ENCODE measurements at places on chromosomes 16 and 17.

GRCh38 chr17:66441101-66441661, 138.8 kb downstream of the PRKCA start:
- DNase-seq: no peak

GRCh38 chr17:16593356-16594102, 24.5 kb upstream of the ZNF287 start:
- no peak for DNase-seq

GRCh38 chr17:2972749-2973148, 90.7 kb downstream of the OR1D5 start:
- no peak for DNase-seq

- DNase-seq: peak; percentile 33
Observed at GRCh38 chr16:66874079-66874775, 6.1 kb upstream of the PDP2 start.

GRCh38 chr16:54482892-54483574, 196.4 kb upstream of the IRX3 start:
- no peak for DNase-seq

All from stimulated activated CD4-positive, alpha-beta T cell treated with anti-CD3 and anti-CD28 coated beads, Interleukin-1b, Interleukin-23, amount 100 ng/mL, for 48 hours (primary cell).